ENCODE measurements at places on chromosomes 2 and 18.

GRCh38 chr2:148493822-148494563 is 150.6 kb upstream of the EPC2 start:
- DNase-seq: no peak

- peak; percentile 89 for DNase-seq
These were observed 148.3 kb downstream of the LAMA3 start for GRCh38 chr18:23837591-23837990.

GRCh38 chr2:237637429-237638135 is 10.2 kb downstream of the LRRFIP1 start:
- no peak for DNase-seq

DNA sequence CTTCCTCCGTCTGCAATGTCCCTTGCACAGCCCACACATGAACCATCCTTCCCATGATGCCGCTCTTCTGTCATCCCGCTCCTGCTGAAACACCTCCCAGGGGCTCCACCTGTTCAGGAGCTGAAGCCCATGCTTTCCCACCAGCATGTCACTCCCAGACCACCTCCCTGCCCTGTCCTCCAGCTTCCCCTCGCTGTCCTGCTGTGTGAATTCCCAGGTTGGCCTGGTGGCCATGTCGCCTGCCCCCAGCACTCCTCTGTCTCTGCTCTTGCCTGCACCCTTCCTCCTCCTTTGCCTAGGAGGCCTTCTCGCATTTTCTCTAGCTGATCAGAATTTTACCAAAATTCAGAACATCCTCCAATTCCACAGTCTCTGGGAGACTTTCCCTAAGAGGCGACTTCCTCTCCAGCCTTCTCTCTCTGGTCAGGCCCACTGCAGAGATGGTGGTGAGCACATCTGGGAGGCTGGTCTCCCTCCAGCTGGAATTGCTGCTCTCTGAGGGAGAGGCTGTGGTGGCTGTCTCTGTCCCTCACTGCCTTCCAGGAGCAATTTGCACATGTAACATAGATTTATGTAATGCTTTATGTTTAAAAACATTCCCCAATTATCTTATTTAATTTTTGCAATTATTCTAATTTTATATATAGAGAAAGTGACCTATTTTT is 8.9 kb upstream of the IL1RL2 start:
- DNase-seq: no peak

GRCh38 chr2:159101755-159102489 is 133.5 kb downstream of the TANC1 start:
- no peak for DNase-seq

- DNase-seq: no peak
These were observed 110.3 kb downstream of the PRPF40A start for GRCh38 chr2:152606941-152607340.

All from brain microvascular endothelial cell (primary cell).